ENCODE measurements at places on chromosomes 7 and 10.

- no peak for DNase-seq
Measured at GRCh38 chr10:131888186-131888604, 12.6 kb upstream of the PPP2R2D start.

- peak; percentile 40 for DNase-seq
Measured at GRCh38 chr7:17176371-17177032, 122.0 kb upstream of the AHR start.

- no peak for DNase-seq
Measured at GRCh38 chr7:128010391-128011127, 20.7 kb downstream of the LRRC4 start.

GRCh38 chr10:6474871-6475270, 105.2 kb downstream of the PRKCQ start:
- DNase-seq = no peak

DNA sequence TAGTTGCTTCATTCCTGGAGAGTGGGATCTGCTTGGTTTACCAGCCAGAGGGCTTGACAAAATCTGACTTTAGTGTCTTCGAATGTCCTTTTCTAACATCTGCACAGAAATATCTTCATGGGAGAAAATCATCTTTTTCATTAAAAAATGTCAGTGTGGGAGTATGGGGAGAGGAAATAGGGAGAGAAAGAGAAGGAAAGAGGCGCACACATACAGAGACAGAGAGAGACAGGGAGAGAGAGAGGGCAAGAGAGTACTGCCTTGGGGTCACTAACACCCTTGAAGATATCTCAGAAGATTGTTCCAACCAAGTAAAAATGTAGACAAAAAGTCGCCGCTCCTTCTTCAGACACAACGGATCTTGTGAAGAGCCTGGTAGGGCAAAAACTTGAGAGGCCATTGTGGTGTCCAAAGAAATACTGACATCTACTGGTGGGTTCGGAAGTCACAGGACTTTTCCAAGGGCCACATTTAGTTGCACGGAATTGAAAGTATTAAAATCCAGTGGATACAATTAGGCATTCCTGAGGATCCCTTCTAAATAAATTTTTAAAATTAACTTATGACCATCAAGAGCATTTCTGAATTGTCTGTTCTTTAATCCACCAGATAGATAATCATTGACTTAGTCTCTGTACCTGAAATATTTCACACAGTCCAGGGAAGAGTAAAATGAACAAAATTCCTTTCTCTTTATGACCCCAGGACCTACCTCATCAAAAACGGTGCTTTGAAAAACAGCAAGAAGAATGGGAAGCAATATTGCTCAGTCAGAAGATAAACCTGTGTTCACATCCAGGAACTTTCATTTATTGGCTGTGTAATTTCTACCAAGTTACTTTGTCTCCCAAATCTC, 29.7 kb downstream of the VIM start:
- peak; percentile 70 for DNase-seq

DNA sequence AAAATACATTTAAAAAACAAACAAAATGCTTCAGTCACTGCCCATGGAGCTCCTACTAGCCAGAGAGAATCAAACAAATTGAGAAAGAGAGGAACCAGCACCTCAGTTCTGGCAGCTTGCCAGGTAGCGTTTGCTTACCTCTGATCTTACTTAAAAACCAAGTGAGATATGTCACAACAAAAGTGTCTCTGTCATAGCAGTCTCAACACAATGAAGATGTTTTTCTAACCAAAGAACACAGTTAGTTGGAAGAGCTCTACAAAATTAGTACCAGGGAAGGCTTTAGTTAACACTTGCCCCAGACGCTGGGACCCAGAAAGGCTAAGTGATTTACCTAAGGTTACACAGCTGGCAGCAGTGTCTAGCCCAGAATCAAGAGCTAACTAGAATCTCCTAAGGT, 3.4 kb downstream of the DOCK4 start:
- peak; percentile 68 for DNase-seq

GRCh38 chr10:102815790-102816549, 21.2 kb downstream of the CYP17A1 start:
- peak; percentile 85 for DNase-seq

- peak; percentile 67 for DNase-seq
Measured at GRCh38 chr7:142385491-142386340, 127.9 kb upstream of the PRSS58 start.

DNA sequence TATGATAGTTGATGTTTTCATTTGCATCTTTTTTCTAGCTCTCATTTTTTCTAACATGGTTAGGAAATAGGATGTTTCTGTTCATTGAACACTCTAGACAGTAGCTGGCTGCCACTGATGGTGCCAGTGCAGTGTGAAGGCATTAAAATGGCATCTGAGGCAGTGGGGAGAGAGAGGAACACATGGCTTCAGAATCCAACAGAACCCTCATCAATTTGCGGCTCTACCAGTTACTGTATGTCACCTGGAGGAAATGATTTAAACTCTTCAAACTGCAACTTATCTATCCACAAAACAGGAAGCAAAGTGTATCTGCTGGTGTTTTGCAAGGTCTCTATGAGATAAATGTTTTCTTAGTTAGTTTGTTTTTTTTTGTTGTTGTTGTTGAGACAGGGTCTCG, 305.2 kb upstream of the PRKCQ start:
- DNase-seq = no peak

Measured in inflammatory macrophage treated with lipopolysaccharide for 4 hours (primary cell).